ENCODE measurements at places on chromosomes 13 and 19. TPM values are rescaled to one million over a fixed set of nuclear protein-coding genes. Genes with fewer than 3 reads are reported as not detected.

GRCh38 chr13:25463496-25463895 is 91.7 kb downstream of the ATP8A2 start:
- H3K4me3 ChIP-seq: no peak overlapping the region
- H3K4me1 ChIP-seq: no peaks in the 10 kb centered on the region
- peaks cover 20% of the 10 kb centered on the region for H3K27me3 ChIP-seq
- DNase-seq: no peak

GRCh38 chr19:17948514-17948900 is 15.7 kb downstream of the CCDC124 start:
- no peak for DNase-seq
- H3K4me3 ChIP-seq: peak overlapping the region; percentile 38
- peaks cover 52% of the 10 kb centered on the region for H3K27me3 ChIP-seq
- peaks cover 63% of the 10 kb centered on the region for H3K4me1 ChIP-seq
- peaks cover 4% of the 10 kb centered on the region for H3K36me3 ChIP-seq

GRCh38 chr19:47157431-47158321 is 27.0 kb downstream of the SAE1 start:
- H3K27me3 ChIP-seq: no peaks in the 10 kb centered on the region
- H3K27ac ChIP-seq: peak overlapping the region; percentile 42
- peaks cover 73% of the 10 kb centered on the region for H3K4me1 ChIP-seq
- peak overlapping the region; percentile 31 for H3K4me3 ChIP-seq
- H3K36me3 ChIP-seq: peaks cover 32% of the 10 kb centered on the region

DNA sequence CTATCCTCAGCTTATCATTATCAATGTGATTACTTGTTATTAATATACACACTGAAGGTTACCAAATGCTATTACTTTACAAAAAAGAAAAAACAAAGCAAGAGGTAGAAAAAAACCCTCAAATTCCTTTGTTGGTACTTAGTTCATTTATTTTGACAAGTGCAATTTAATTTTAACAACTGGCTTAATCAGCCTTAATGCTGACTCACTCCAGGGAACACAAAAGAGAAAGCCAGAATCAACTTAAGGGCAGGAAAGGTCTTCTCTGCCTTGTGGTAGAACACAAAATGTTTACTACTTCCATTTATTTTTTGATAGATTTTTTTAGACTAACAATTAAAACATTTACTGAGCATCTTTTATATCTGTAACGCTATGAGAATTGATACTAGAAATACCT is 417.1 kb downstream of the PCDH17 start:
- no peaks in the 10 kb centered on the region for H3K27me3 ChIP-seq
- no peak overlapping the region for H3K4me3 ChIP-seq
- DNase-seq: no peak
- H3K27ac ChIP-seq: no peak overlapping the region
- H3K36me3 ChIP-seq: no peaks in the 10 kb centered on the region
- no peaks in the 10 kb centered on the region for H3K4me1 ChIP-seq

DNA sequence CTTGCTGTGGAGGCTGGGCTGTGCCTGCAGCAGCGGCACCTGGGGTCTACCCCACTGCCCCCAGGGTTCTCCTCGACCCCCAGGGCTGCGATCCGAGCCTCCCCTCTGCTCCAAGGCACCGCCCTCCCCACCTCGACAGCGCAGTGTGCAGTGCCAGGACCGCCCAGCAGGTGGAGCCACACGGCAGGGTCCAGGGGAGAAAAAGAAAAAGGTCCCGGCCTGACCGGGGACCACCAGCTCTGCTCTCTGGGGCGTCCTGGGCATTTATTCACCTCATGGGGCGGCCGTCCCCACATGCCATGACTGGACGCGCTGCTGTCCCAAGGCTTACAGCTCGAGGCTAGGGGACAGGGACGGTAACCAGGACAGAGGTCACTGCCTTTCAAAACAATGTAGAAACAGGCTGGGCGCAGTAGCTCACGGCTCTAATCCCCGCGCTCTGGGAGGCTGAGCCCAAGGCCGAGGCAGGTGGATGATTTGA is 10.6 kb downstream of the REXO1 start:
- no peak overlapping the region for H3K4me3 ChIP-seq
- H3K27ac ChIP-seq: no peak overlapping the region
- peak; percentile 42 for DNase-seq
- H3K27me3 ChIP-seq: no peaks in the 10 kb centered on the region

- no peak overlapping the region for H3K4me3 ChIP-seq
- no peak overlapping the region for H3K27ac ChIP-seq
- no peaks in the 10 kb centered on the region for H3K4me1 ChIP-seq
These were observed 136.5 kb upstream of the GPR12 start for GRCh38 chr13:26896986-26897668.

DNA sequence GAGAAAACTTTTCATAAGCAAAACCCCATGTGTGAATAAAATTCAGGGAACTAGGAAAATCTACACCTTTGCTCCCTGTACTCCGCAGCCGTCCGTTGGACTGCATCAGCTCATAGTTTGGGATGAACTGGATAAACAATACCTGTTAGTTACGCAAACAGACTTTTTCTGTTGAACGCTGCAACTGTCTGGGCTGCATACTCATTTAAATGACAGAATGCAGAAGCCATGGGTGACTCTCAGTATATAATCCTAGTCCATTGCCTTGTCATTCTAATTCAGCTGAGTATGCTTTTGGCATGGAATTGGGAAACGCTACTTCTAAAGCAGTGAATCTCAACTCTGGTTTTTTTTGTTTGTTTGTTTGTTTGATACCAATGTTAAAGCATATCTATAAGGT is 151.6 kb downstream of the SLITRK1 start:
- H3K4me3 ChIP-seq: no peak overlapping the region
- H3K27me3 ChIP-seq: no peaks in the 10 kb centered on the region
- no peak for DNase-seq
- no peaks in the 10 kb centered on the region for H3K36me3 ChIP-seq
- no peak overlapping the region for H3K27ac ChIP-seq

DNA sequence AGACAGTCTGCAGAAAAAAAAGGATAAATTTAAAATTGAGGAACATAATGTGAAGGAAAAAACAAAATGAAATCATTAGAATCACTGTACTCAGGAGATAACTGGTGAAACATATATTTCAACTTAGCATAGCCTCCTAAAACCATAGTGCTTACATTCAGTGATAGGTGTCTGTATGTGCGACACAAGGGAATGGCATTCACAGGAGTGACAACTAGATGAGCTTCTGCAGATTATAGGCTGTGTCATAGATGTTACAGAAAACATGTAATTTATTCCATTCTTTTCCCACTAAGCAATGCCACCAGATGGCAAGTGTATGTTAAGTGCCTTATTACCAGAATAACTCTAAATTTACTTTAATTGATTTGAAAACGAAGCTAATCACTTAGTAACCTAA is 960.0 kb upstream of the PCDH20 start:
- no peak for DNase-seq
- H3K27me3 ChIP-seq: no peaks in the 10 kb centered on the region
- no peak overlapping the region for H3K27ac ChIP-seq
- no peaks in the 10 kb centered on the region for H3K4me1 ChIP-seq
- H3K36me3 ChIP-seq: no peaks in the 10 kb centered on the region
- H3K4me3 ChIP-seq: no peak overlapping the region

DNA sequence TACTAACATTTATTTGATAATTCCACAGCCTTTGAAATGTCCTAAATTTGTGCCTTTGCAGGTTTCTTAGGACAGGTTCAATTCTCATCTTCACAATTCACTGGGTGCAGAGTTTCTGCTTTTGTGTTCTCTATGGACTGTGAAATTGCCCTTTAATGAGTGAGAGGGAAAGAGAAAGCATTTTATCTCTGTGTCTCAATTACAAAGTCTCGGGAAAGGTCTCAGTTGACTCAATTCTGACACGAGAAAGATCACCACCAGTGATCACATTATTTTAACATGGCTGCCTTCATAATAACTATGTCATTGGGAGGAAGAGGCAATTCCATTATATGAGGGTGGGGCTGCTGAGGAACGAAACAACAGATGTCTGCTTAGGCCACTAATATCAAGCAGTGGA is 26.2 kb upstream of the LRCH1 start:
- no peak for DNase-seq
- no peaks in the 10 kb centered on the region for H3K27me3 ChIP-seq
- no peak overlapping the region for H3K4me3 ChIP-seq
- H3K36me3 ChIP-seq: no peaks in the 10 kb centered on the region

DNA sequence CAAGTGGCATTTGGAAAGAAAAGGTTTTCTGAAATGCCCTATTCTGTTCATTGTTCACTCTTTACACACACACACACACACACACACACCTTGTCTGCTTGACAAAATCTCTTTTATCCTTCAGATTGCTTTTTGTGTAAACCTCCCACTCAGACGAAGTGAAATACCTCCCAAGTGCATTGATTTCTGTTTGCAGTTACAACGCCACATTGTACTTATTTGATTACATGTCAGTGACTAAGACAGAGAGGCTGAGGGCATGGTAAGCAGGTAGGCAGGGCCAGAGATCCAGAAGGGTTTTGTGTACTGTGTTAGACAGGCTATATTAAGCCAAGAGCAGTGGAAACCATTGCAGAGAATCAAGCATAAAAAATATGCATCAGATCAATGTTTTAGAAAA is 561.8 kb downstream of the GPC6 start:
- no peaks in the 10 kb centered on the region for H3K36me3 ChIP-seq
- H3K27me3 ChIP-seq: no peaks in the 10 kb centered on the region
- H3K27ac ChIP-seq: no peak overlapping the region
- H3K4me3 ChIP-seq: no peak overlapping the region
- DNase-seq: no peak

DNA sequence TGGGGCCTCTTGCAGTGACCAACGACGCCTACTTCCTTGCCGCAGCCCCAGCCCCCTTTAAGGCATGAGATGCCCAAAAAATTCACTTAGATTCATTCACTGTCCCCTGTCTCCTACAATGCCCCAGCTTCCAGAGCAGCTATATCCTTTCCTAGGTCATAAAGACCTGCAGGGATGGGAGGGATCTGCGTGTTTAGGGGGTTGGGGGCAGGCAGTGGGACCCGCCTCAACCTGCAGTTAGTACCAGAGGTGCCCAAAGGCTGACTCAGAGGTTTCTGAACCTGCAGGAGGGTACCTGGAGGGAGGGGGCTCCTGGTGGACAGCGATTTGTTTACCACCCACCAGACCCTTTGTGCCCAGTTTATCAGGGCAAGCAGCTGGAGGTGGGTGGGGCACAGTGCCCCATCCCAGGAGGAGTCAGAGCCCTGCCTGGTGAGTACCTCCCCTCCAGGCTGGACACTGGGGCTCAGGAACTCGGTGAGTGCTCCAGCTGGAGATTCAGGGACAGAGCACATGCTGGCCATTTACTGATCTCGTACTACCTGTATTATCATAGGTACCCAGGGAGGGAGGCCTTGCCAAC is 10.1 kb downstream of the RPS28 start:
- H3K4me1 ChIP-seq: peaks cover 20% of the 10 kb centered on the region
- H3K27me3 ChIP-seq: peaks cover 23% of the 10 kb centered on the region
- DNase-seq: no peak
- no peak overlapping the region for H3K4me3 ChIP-seq
- H3K36me3 ChIP-seq: no peaks in the 10 kb centered on the region
- no peak overlapping the region for H3K27ac ChIP-seq

Gene CD33
- 0.60 TPM for total RNA-seq

Gene PCDH9
- total RNA-seq: 0.19 TPM

Gene TMEM221
- not detected for total RNA-seq

Gene LAIR1
- 12.3 TPM for total RNA-seq

Gene DCT
- 0.36 TPM for total RNA-seq
